ENCODE measurements at places on chromosomes 4 and X. TPM values are rescaled to one million over a fixed set of nuclear protein-coding genes. Genes with fewer than 3 reads are reported as not detected.

DNA sequence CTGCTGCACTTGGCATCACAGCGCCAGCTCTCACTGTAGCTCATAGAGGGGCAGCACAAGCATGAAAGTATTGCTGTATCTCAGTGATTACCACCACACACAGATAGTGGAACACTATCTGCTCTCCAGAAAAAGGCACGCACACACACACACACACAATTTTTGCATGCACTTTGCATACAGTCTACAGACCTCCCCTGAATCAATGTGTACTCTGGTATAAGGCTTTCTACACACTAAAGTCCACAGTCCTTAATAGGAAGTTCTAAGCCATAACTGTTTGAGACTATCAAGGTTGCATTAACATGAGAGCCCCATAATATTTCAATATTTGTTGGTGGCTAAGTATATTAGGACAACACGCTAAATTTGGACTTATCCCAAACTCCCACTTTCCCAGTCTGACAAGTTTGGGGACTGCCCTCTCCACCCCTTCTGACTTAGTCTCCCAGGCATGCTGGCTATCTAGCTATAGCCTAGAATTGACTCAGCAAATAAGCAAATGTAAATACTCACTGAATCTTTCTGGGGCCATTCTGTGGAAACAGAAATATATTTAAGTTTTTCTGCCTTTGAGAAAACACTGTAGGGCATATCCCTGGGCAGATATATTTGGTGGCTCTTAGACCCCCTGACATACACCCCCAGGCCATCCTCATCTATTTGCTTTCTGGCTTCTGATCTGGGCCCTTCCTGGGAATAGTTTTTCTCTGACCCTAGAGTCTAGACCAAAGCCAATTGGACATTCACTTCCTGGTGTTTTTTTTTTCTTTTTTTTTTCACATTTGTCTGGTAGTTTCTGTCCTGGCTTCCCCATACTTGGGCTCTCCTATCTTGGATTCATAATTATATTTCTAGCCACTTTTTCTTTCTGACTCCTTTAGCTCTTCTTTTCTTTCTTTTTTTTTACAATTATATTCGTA, 36.4 kb upstream of the CT47C1 start:
- no peak for DNase-seq

Gene ZNF711
- total RNA-seq, result 2.1 TPM

DNA sequence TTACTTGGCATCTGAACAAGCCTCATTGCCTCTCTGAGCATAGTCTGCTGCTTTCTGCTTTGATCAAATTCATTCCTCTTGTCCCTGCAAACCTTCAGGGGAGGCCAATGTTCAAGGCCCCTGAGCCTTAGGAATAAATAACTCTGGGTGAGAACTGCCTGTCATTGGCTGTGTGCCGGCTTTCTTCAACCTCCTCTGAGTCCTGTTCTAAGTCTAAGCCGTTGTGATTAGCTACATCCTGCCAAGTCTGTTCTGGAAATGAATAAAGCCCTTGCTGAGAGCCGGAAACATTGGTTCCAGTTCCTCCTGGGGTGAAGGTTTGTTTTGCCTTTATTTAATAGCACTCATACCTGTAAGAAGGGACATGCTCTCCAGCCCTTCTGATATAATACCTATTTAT, 13.8 kb downstream of the RNF4 start:
- no peak for DNase-seq

DNA sequence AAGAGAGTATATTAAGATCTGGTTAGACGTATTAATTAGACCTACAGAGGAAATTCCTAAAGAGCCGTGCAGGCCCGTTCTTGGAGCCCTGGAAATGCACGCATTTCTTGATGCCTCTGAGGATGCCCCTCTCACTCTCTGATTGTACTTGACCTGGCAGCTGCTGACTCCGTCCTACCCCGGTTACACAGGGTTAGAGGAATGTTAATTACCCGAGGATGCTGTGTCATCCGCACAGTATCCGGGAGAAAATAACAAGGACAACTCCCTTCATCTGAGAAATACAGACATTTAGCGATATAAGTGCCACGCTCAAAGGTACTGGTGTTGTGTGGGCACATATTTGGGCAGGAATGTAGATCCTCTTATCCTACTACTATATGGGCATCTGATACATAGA, 404.6 kb upstream of the FAT1 start:
- peak; percentile 88 for DNase-seq

- no peak for DNase-seq
Observed at GRCh38 chrX:9781941-9782340, 4.3 kb upstream of the SHROOM2 start.

Gene CCNA2
- 1.3 TPM for total RNA-seq

Gene PABPC1L2B
- not detected for total RNA-seq

GRCh38 chrX:24242649-24243175, 71.2 kb downstream of the SUPT20HL2 start:
- DNase-seq, result peak; percentile 64

Gene RAB41
- not detected for total RNA-seq

GRCh38 chrX:13780868-13781427, 35.9 kb downstream of the GPM6B start:
- DNase-seq, result no peak

GRCh38 chr4:169024762-169025161, 14.7 kb upstream of the CBR4 start:
- peak; percentile 52 for DNase-seq

Gene AKAP14
- total RNA-seq, result not detected

Gene GABRB1
- not detected for total RNA-seq

- DNase-seq, result no peak
Observed at GRCh38 chr4:22410645-22411247, 105.1 kb downstream of the ADGRA3 start.

DNA sequence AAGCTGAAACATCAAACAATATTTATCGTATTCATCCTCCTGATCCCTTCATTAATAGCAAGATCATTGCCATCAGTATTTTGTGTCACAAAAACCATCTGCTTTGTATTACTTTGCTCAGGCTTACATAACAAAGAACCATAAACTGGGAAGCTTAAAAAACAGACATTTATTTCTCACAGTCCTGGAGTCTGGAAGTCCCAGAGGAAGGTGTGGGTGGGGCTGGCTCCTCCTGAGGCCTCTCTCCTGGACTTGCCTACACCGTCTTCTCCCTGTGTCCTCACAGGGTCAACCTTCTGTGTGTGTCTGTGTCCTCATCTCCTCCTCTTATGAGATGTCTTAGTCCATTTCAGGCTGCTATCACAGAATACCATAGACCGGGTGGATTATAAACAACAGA, 61.3 kb upstream of the MXRA5 start:
- DNase-seq, result no peak

DNA sequence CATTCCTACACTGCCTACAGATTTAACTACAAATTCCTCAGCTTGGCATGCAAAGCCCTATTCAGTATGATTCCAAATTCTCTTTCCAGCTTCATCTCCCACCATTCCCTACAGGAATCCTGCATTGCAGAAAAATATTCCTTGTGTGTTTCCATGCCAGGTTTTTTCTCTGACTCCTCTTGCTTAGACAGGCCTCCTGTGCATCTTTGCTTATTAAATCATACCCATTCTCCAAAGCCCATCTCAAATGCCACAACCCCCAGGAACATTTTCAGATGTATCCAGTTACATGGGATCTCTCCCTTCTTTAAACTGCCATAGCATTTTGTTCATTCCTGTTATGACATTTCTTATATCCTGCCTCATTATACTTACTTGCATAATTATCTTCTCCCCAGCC, 106.4 kb upstream of the GRIA3 start:
- DNase-seq, result no peak

Gene MAGEA10
- not detected for total RNA-seq

DNA sequence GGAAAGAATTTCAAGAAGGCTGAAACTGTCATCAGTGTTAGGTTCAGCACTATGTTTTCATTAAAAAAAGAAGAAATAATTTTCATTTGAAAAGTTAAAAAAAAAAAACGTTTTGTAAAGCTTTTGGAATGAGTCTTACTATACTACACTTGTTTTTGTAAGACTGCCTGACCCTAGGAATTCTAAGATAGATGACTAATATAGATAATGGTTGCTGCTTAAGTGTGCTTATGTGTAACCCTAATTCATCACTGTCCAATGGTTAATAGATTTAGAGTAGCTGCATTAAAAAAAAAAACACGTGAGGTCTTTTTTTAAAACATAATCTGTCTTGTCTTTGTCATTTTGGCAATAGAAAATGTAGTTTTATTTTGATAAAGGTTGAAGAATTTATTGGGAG, 323.2 kb downstream of the IL1RAPL1 start:
- no peak for DNase-seq

DNA sequence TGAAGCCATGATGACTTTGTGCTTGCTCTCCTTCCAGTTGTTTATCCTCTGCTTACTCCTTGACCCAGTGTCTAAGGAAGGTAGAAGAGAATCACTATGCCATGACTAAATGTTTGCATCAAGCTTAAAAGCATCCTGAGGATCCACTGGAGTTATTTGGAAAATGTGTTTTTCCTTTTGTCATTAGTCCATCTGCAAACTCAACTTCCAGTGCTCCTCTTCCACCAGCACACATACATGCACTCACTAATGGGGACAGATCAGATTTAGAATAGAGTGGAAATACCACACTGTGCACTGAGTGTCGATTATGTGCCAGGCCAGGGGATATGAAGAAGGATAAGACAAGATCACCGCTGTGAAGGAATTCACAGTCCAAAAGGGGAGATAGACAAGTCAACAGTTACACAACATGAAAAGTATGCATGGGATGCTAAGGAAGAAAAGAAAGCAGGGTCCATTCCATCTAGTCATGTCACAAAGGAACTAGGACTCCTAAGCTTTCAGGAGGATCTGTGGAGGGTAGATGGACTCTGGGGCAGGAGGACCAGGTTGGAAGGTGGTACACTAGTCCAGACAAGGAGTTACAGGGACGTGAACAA, 1.9 kb downstream of the OCIAD2 start:
- no peak for DNase-seq

Gene OTUD6A
- total RNA-seq, result not detected
